ENCODE measurements at places on chromosomes 1 and 21.

GRCh38 chr1:38455829-38456530, 403.6 kb downstream of the RRAGC start:
- DNase-seq, result no peak

DNA sequence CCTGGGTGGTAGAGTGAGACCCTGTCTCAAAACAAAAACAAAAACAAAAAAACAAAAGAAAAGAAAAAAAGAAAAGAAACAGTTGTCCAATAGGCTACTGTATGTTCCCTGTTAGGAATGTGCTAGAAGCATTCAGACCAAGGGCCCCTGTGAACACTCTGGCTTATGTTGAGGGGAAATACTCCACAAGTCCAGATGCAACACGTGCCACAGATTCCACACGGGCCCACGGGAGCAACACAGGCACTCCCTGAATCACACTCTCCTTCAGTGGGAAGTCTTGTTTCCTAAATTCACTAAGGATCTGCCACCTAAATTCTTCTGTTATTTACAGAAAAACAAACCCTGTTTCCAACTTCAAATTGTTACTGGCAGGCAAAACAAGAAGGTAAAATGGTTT, 291.1 kb downstream of the PCP4 start:
- DNase-seq, result no peak

DNA sequence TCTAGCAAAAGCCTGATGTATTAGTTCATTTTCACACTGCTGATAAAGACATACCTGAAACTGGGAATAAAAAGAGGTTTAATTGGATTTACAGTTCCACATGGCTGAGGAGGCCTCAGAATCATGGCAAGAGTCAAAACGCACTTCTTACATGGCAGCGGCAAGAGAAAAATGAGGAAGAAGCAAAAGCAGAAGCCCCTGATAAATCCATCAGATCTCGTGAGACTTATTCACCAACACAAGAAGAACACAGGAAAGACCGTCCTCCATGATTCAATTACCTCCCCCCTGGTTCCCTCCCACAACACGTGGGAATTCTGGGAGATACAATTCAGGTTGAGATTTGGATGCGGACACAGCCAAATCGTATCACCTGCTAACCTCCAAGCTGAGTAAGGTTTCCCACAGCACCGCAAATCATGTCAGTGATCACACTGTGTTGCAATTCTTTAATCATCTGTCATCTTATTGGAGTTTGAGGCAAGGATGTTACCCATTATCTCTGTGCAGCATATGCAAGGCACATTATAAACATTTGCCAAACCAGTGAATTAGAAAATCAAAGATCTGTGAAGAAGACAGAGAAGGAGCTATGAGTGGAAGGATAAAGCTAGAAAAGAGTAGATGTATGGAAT, 128.5 kb downstream of the ZNF281 start:
- DNase-seq, result no peak

GRCh38 chr1:40204856-40205255, 42.9 kb upstream of the TMCO2 start:
- DNase-seq, result no peak

DNA sequence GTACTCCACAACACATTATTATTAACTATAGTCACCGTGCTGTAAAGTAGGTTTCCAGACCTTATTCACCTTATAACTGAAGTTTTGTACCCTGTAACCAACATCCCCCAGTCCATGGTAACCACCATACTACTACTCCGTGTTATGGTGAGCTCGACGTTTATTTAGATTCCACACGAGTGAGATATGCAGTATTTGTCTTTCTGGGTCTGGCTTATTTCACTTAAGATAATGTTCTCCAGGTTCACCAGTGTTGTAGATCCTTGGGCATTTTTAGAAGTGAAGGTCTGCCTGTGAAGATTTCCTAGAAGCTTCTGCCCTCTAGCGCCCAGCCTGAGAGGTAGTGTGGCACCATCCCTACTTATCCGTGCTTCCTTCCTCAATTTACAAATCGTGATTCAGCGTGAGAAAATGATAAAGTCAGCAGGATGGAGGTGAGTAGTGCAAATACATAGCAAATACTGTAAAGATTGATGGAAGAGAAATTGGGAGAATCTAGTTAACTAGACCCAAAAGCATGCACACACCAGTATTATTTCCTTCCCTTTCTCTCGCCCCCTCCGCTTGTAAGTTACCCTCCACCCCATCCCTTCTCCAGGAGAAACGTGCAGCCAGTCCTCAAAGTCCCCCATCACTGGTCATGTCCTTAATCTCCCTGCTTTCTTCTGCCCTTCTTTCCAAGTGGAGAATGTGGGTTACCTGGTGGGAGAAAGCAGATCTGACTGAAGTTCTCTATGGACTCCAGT, 36.0 kb upstream of the DISC1 start:
- peak; percentile 17 for DNase-seq

- DNase-seq, result peak; percentile 21
Observed at GRCh38 chr1:89987159-89987819, 7.6 kb upstream of the ZNF326 start.

DNA sequence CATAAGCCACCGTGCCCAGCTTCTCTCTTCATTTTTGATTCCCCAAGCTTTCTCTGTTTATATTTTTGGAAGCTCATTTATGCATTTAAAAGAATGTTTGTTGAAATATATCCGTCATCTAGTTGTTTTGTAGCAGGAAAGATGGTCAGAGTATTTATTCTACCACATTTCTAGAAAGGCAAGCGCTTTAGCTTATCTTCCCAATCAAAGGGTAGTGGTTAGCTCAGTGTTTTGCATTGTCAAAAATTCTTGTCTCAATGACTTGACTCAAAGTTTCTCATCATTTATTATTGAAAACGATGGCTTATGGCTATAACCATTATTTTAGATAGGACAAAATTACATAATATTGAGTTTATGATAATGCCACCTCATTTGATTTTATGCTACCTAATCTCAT, 116.1 kb upstream of the ZP4 start:
- no peak for DNase-seq

DNA sequence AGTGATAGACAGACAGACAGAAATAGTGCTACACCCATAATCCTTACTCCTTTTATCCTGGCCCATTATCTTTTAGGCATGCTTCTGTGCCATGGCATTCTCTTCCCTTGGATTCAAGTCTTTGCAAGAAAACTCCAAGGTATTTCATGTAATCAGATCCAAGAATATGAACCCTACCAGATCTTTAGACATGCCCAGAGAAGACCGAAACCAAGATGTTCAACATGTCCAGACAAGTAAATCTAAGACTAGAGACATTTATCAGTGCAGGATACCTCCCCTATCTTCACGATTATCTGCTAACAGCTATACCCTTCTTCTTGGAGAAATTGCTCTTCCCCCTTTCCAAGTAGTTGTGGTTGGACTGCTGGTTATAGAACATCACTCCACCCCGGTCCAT, 11.8 kb upstream of the C1orf141 start:
- DNase-seq, result no peak

GRCh38 chr21:37821786-37822450, 94.3 kb downstream of the KCNJ6 start:
- DNase-seq, result no peak

GRCh38 chr1:8211883-8212579, 105.9 kb upstream of the SLC45A1 start:
- DNase-seq, result no peak

- no peak for DNase-seq
Observed at GRCh38 chr1:17475752-17476151, 36.3 kb upstream of the RCC2 start.

GRCh38 chr1:110870721-110871388, 2.1 kb upstream of the CD53 start:
- no peak for DNase-seq

GRCh38 chr1:183185941-183186490, at the start of gene LAMC2:
LAMC2 (plus strand) TSS chr1:183186264; CDS start chr1:183186353, 89 bp downstream.
- DNase-seq, result peak; percentile 15

- DNase-seq, result no peak
Observed at GRCh38 chr1:179744401-179745130, 1.5 kb downstream of the FAM163A start.

GRCh38 chr1:11339346-11340232, 66.6 kb downstream of the UBIAD1 start:
- DNase-seq, result no peak
